ENCODE measurements at places on chromosomes 11 and 22.

GRCh38 chr11:65718531-65718930, 2.1 kb downstream of the RNASEH2C start:
- no peak for DNase-seq

DNA sequence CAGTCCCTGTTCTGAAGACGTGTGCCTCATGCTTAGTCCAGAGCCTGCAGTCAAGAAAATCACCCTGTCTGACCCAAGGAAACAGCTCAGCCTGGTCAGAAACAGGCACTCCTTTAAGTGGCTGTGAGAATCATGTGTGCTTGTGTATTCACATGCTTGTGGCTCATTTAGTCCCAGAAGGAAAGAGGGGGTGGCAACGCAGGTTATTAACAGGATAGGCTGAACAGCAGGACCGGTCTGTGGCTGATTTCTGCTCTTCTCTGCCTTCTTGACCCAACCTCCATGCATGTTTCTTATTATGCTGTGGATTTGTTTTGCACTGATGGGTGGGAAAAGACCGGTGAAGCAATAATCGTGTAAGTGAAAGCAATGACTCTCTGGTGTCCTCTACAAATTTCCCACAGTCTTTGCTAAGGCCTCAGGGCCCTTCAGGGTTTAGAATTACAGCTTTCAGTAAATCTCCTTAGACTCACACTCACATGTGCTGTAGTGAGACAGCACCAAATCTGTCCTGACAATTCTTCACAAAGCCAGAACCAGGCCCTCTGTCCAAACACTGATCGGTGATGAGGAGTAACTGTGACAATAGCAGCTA, 288.1 kb downstream of the ETS1 start:
- DNase-seq, result no peak

DNA sequence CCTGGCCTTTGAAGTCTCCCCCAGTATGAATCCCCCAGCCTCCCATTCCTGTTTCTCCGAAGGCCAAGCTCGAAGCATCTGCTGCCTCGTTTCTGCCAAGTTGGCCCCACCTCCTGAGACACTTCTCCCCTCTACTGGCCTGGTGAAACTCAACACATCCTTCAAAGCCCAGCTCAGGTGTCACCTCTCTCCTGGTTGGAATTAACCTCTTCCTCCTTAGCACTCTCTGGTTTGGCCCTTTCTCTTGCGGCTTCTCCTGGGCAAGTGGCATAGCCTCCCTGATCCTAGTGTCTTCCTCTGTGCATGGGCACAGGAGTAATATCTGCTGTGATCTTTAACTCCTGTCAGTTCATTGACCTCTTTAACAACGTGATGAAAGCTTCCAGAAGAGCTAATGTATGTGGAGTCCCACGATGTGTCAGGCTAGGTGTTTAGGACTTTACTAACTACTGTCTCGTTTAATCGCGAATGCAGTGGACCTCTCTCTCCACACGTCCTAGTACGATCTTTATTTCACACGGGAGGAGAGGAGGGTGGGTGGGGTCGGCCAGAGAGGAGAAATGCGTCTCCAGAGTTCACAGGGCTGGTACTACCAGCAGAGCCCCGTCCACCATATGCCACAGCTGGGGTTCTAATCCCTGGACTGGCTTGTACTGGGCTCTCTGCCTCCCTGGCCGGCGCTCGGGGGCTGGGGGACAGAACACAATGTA, 826 bp upstream of the PTPRJ start:
- DNase-seq, result no peak

DNA sequence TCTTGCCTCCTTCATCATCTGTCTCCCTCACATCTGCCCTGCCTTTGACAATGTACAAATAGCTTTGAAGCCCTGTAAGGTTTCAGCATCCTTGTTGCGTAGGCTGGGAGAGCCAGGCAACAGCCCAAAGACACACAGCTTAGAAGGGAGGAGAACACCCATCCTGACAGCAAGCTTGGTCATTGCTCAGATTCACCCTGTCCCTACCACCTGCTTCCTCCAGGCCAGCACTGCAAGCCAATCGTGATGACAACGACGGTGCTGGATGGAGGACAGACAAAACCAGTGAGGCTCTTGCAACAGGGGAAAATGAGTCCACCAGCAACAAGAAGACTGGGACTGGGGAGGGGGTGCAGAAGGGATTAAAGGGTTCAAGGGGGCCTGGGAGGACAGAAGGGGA, 32.9 kb upstream of the CD5 start:
- DNase-seq, result no peak

DNA sequence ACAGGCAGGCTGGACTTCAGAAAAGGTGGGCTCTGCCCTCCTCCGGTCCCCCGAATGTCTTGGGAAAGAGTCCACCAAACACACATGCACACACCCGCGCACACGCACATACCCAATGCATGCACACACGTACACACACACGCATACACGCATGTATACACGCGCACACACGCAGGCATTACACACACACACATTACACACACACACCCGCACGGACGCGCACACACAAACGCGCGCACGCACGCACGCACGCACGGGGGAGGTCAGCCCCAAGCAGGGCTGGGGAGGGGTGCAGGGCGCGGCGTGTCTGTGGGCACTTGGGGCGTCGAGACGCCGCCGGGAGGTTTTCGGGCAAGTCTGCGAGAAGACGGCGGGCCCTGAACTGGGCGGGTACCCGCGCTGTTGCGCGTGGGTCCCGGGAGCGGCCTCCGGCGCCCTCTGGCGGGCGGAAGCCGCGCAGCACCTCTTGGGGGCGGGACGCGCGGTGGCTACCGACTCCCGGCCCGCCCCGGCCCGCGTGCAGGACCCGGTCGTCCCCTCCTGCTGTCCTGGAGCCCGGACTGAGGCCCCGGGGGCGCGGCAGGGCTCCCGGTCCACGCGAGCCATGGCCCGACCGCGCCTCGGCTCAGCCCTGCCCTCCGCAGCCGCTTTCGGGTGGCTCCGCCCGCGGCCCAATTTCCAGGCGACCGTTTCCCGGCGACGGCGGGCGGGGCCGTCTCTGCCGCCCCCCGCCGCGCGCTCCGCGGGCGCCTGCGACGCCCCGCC, 3.6 kb downstream of the SEPTIN5 start:
- peak; percentile 93 for DNase-seq

GRCh38 chr11:109864151-109864661, 229.0 kb upstream of the ZC3H12C start:
- DNase-seq, result no peak

DNA sequence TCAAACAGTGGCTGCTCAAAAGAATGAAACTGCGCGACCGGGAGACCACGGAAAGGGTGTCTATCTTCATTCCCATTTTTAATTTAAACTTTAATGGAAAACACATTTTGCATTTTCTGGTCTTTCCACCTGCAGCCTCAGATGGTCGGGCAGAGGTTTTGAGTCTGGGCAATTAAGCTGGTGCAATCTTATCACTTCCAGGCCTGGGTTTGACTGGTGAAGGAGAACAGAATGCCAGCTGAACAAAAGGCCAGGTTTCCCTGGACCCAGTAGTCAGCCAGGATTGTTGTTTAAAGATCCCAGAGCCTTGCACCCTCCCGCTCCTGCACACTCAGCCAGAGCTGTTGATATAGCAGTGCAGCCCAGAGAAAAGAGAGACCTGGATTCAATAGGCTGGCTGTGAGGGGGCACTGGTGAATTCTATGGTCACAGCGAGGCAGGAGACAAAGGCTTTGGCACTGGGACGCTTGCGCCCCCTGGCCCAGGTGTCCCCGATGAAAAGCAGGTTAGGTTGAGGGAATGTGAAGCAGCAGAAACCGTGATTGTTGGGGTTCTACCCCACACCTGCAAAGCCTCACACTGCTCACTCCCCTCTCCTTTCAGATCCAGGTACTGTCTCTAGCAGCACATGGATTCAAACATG, 83.6 kb downstream of the FLI1 start:
- no peak for DNase-seq

DNA sequence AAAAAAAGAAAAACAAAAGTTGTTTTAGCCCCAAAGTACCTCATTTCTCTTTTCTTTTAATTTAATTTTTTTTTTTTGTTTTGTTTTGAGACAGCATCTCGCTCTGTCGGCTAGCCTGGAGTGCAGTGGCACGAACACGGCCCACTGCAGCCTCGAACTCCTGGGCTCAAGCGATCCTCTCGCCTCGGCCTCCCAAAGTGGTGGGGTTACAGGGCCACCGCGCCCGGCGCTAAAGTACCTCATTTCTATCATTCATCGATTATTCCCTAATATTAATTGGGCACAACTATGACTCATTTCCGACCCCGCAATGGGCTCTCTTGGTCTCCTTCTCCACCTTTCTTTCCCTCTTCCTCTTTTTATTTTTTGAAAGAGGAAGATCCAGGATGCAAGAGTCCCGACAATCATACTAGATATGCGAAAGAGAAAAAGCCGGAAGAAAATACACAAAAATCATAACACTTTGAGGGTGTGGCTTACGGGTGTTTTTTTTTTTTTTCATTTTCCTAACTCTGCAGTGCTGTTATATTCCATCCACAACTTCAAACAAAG, 475 bp upstream of the AIP start:
- no peak for DNase-seq

DNA sequence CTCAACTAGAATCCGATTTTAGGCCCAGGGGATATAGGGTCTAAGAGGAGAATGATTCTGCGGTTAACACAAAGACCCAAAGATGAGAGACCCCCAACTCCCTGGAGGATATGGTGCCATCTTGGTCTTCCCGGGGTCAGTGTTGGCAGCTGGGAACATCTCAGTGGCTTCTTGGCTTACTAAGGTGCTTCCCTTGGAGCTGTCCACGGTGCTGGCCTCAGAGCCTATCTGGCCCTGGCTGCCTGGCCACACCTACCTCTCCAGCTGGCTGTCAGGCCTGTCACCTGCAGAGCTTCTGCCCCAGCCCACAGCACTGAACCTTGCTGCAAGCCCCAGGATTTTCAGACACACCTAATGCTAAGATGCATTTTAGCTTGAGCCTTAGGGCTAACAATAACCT, 70.7 kb upstream of the THY1 start:
- no peak for DNase-seq

GRCh38 chr11:66231561-66231960, 36.9 kb upstream of the RAB1B start:
- DNase-seq, result no peak

DNA sequence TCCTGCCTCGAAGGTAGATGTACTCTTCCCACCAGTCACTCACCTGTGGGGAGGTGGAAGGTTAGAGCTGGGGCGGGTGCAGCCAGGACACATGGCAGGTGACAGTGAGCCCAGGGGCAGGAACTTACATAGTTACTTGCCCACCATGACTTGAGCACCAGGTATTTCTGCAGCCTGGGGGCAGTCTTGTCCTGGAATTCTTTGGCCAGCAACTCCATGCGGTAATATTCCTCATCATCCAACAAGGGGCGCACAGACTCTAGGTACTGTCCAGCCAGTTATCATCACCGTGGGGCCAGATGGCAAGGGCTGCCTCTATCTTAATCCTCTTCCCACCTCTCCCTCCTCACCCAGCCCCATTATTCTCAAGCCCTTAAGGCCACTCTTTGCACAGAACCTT, 2.2 kb downstream of the CPT1B start:
- no peak for DNase-seq

- DNase-seq, result no peak
These were observed 80.6 kb downstream of the WNT7B start for GRCh38 chr22:45896153-45896951.

- peak; percentile 32 for DNase-seq
These were observed 44.7 kb downstream of the CCDC90B start for GRCh38 chr11:83241291-83241946.

GRCh38 chr11:20261526-20261925, 101.3 kb upstream of the DBX1 start:
- DNase-seq, result no peak

DNA sequence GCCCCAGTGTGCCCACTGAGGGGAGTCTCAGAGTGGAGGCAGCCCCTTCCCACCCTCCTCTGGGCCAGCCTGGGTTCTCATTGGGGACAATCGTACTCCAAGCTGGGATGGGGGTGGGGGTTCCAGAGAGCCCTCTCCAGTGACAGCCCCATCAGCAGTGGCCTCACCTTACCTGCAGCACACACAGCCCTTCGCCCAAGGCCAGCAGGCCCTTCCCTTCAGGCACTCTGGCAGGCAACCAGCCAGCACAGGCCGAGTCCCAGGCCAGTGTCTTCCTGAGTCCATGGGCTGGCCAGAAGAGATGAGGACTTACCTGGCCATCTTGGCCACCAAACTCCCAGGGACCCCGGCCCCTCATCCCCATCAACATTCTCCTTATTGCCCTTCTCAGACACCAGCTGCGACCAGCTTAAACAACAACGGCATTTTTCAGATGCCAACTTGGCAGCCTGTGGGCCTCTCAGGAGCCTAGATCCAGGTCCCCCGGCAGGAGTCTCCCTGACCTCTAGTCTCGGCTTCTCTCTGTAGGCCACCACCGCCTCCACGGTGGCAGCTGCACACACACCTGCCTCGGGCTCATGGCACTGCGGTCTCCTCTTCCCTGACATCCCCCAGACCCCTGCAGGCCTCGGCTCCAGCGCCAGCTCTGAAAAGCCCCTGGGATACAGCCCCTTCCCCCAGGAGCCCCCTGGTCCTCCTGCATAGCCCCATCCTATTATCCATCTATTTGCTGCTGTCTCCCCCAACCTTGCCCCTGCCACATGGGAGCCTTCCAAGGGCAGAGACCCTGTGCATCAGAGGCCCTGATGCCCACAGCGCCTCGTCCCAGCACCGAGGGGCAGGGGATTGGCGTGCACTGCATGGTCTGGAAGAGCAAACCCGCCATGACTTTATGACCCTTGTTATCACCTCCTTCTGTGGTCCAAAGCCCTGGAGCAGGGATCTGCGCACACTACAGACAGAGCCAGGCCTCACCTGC, 111.2 kb upstream of the FGF3 start:
- no peak for DNase-seq

DNA sequence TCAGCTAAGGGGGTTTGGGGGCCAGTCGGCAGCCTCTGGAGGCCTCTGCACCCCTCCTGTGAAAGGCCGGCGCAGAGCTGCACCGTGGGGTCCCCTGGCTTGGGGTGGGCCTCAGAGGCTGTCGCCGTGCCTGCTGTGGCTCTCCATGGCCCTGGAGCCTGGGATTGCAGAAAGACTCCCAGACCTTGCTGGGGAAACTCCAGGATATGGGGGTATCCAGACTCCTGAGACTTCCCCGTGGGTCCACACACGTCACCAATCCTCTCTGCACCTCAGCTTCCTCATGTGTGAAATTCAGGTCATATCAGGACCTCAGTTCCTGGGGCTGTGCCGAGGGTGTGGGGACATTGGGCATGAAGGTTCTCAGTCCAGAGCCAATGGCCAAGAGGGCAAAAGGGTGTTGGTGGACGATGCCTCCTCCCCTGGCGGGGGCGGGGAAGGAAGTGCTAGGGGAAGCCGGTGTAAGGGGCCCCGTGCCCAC, 97.1 kb downstream of the KCNQ1 start:
- no peak for DNase-seq

- DNase-seq, result peak; percentile 48
These were observed 9.3 kb downstream of the OSBPL5 start for GRCh38 chr11:3155691-3156258.

DNA sequence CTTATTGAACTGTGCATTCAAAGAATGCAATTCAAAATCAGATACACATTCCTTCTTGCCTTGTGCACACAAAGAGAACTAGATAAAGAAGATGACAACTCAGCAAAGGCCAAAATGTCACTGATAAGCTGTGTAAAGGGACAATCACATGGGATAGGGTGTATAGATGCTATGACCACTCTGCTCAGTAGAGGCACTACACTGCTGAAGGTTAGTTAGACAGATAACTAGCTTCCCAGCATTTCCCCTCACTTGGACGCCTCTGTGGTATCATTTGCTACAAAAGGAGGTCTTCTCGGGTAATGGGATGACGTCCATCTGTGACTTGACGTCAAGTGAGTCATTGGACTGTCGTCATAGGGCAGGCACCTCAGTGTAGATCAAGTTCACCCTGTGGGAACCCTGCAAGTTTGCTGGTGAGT, 424.9 kb upstream of the CCDC90B start:
- DNase-seq, result no peak

- no peak for DNase-seq
These were observed 174.7 kb downstream of the IGLL1 start for GRCh38 chr22:23405366-23405851.
